ENCODE measurements at places on chromosomes 6 and 20. TPM values are rescaled to one million over a fixed set of nuclear protein-coding genes. Genes with fewer than 3 reads are reported as not detected.
A peak's percentile ranks its signal among the peaks of the same experiment; 100 is the strongest.

DNA sequence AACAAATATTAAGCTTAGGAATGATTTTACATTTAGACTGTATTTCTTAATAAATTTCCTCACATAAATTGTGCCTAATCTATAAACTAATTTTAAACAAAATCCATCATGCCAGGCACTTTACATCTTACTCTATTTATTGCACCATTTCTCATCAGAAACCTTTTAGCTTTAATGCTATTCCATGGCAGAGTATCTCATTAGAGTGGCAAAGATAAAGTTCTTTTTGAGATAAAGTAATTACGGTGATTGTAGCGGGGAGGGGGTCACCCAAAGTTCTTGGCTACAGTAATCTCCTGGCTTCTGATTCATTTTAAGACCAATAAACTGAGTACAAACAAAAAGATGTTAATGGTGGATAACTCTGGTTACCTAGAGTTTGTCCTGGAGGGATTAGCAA is 532.1 kb downstream of the PRKN start:
- no peak overlapping the region for H3K4me3 ChIP-seq
- H3K27me3 ChIP-seq: no peaks in the 10 kb centered on the region
- no peak for DNase-seq

FAM209B gene
- not detected for total RNA-seq

DNA sequence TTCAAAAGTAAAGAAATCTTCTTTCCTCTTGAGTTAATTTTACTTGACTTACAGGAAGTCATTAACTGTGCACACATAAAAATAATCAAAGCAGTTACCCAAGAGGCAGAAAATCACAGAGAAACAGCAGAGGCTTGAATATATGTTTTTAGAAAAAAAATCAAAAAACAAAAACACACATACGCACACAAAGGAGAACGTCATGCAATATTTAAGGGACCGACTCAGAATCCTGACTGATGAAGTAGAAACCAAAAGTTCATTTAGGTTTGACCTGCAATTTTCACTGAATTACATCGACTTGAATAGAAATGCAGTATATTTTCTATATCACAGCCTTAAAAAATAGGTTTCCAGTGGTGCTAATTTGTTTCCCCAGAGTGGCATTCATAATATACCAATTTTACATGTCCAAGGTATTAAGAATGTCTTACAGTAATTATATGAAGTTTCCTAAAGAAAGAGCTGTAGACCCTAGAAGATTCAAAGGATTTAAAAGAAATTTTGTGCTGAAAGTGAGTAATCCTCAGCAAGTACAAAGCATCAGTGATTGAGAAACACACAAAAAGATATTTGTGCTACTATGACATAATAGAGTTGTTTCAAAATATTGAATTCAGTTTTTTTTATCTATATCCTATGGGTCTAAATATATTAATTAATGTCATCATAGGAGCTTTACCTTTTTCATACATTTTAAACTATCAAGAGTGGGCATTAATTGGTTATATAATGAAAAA is 358.5 kb upstream of the RUNX2 start:
- H3K4me1 ChIP-seq: peaks cover 10% of the 10 kb centered on the region
- no peaks in the 10 kb centered on the region for H3K36me3 ChIP-seq
- no peaks in the 10 kb centered on the region for H3K27me3 ChIP-seq
- H3K4me3 ChIP-seq: no peak overlapping the region
- DNase-seq: no peak

DNA sequence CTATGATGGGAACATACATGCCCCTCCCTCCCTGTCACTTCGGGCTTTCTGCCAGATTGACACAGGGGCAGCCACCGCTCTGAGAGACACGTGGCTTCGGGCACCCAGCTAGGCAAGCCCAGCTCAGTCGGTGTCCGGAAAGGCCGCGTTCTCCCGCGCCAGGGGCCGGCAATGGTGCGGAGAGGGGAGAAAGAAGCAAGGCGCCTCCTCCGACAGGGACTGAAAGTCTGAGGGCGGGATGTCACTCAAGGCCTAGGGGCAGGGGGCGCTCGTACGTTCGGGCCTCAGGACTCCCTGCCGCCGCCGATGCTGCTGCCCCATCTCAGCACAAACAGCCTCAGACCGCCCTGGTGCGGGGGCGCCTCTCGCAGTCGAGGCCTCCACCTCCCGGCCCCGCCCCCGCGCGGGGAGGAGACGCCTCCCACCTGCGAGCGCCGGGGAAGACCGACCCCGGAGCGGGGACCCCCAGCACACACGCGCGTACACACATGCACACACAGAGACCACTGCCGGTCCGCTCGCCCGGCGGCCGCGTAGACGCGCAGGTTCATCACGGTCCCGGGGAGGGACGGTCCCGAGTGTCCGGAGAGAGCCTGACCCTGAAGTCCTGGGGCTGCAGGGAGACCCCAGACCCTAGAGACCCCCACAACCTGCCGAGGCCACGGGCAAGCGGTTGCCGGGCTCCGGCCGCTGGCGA is 1.9 kb downstream of the GRM4 start:
- H3K27me3 ChIP-seq: peaks cover 30% of the 10 kb centered on the region
- H3K27ac ChIP-seq: no peak overlapping the region
- H3K4me1 ChIP-seq: peaks cover 41% of the 10 kb centered on the region
- DNase-seq: peak; percentile 87
- no peak overlapping the region for H3K4me3 ChIP-seq

HTR1B gene
- total RNA-seq: not detected

DNA sequence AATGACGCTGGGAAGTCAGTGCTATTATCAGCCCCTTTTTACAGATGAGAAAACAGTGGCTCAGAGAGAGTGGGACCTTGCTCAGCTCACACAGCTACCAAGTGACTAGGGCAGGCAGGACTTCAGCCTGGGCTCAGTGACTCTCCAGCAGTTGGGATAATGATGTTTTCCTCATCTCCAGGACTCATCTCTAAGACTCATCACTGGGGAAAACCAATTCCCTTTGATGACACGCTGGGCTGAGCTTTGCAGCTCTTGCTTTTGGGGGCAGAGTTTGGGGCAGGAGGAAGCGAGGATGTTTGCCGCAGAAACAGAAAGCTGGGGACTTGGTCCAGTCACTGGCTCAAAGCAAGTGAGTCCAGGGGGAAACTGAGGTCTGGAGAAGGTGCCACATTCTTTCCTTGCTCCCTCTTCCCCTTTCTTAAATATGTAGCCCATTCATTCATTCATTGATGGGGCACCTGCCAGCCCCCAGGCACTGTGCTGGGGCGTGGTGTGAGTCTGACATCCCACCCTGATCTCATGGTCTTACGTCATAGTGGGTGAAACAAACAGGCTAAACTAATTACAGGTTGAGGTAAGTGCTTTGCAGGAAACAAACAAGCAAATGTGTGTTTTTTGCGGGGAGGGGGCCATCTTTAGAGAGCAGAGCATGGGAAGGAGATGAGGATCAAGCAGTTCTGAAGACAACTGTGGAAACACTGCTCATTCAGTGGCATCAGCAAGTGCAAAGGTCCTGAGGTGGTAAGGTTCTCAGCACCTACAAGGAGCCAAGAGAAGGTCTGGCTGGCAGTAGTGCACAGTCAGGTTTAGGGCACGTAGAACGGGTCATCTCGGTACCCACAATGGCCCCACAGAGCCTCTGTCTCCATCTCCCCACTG is 74.4 kb upstream of the PMEPA1 start:
- no peaks in the 10 kb centered on the region for H3K36me3 ChIP-seq
- H3K4me1 ChIP-seq: no peaks in the 10 kb centered on the region
- H3K27ac ChIP-seq: no peak overlapping the region
- peaks cover 9% of the 10 kb centered on the region for H3K27me3 ChIP-seq
- no peak for DNase-seq

GRCh38 chr6:163814494-163815364 is 400.2 kb downstream of the QKI start:
- H3K27me3 ChIP-seq: peaks cover 4% of the 10 kb centered on the region
- H3K4me1 ChIP-seq: no peaks in the 10 kb centered on the region
- peak; percentile 20 for DNase-seq
- no peak overlapping the region for H3K27ac ChIP-seq
- H3K36me3 ChIP-seq: no peaks in the 10 kb centered on the region

GRCh38 chr6:134190883-134191282 is 127.0 kb downstream of the SGK1 start:
- no peak for DNase-seq
- H3K4me3 ChIP-seq: no peak overlapping the region
- H3K27ac ChIP-seq: no peak overlapping the region
- no peaks in the 10 kb centered on the region for H3K27me3 ChIP-seq
- H3K36me3 ChIP-seq: no peaks in the 10 kb centered on the region

SLCO4A1 gene
- 21.9 TPM for total RNA-seq

DNA sequence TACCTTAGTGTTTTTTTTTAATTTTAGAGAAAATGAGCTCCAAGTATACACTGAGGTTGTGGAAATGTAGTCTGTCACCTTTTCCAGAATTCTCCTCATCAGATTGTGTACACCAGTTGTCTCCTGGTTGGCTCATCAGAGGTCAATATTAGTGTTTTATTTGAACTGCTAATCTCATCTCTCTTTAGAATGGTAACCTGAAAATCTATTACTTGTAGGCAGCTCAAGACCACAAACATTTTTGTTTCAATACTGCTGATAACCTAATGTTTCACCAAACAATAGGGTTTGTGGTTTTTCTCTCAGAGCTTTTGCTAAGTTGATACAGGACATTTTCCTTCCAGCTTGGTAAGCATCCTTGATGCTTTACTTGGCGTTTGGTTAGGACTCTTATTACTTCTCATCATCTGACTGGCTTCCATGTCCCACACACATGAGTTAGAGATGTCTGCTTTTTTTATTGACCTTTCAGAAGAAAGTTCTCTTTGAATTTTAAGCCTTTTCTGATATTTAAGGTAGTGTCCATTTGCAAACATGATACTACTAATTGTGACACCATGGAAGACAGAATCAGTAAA is 15.1 kb downstream of the ADGRG6 start:
- H3K4me3 ChIP-seq: no peak overlapping the region
- no peak overlapping the region for H3K27ac ChIP-seq
- H3K36me3 ChIP-seq: no peaks in the 10 kb centered on the region

DSP gene
- 0.27 TPM for total RNA-seq

NFATC2 gene
- total RNA-seq: 11.2 TPM

GRCh38 chr6:135162678-135163439 is 18.2 kb upstream of the MYB start:
- no peaks in the 10 kb centered on the region for H3K27me3 ChIP-seq
- peaks cover 17% of the 10 kb centered on the region for H3K4me1 ChIP-seq
- H3K27ac ChIP-seq: no peak overlapping the region
- no peak overlapping the region for H3K4me3 ChIP-seq
- peak; percentile 86 for DNase-seq

EHMT2 gene
- 61.7 TPM for total RNA-seq

Measured in K562 (cell line).